ENCODE measurements at places on chromosomes 3 and 15.

DNA sequence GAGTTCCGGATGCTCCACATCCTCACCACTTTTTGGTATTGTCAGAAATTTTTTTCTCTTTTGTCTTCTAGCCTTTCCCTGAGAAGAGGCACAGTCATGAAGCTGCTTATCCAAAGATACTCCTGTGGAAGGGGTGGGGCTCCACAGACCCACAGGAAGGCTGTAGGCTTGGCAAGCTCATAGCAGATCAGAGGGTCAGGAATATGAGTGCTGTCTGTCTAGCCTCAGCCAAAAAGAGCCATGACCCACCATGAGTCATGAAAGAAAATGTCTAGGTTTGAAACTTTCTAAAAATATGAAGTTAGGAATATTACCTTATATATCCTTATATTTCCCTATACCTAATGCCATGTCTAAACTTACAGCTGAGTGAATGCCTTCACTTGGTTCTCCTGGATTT is 118.2 kb upstream of the THBS1 start:
- DNase-seq = no peak

- DNase-seq = no peak
These were observed 11.9 kb downstream of the ABI3BP start for GRCh38 chr3:100981164-100981911.

GRCh38 chr15:80747317-80748053 is 31.7 kb upstream of the CEMIP start:
- no peak for DNase-seq

DNA sequence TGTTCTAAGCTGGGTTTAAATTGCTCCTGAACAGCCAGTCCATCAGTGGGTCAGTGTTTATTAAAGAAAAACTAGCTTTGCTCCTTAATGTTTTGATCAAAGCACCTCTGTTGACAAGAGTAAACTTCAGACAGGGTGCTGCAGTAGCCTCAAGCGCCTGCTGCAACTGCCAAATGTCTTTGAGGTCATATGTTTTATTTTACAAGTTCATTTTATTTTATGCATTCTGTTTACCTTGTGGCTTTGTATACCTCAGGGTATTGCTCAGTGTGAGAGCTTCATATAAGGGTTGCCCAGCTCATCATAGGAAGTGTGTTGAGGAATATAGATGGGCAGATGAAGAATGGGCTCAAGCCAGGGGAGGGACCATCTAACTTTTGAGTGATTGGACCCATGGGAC is 8.5 kb downstream of the MYZAP start:
- no peak for DNase-seq

GRCh38 chr3:10599444-10599843 is 94.1 kb upstream of the ATP2B2 start:
- no peak for DNase-seq

- DNase-seq = no peak
These were observed 79.0 kb upstream of the CDV3 start for GRCh38 chr3:133494469-133494868.

DNA sequence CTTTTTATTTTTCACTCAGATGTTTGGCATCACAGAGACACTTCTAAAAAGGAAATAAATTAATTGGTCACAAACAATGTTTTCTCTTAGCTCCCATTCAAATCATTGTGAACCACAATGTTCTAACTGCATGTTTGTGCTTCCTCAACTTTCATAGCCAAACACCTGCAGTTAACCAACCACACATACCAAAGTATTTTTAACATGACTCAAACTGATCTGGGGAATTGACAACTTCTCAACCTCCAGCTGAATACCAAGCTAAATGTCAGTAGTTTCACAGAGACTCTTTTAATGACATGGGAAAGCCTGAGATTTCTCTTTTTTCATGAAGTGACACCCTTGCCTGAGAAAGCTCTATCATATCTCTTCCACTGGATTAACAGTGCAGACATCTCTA is 217.9 kb upstream of the MME start:
- no peak for DNase-seq

DNA sequence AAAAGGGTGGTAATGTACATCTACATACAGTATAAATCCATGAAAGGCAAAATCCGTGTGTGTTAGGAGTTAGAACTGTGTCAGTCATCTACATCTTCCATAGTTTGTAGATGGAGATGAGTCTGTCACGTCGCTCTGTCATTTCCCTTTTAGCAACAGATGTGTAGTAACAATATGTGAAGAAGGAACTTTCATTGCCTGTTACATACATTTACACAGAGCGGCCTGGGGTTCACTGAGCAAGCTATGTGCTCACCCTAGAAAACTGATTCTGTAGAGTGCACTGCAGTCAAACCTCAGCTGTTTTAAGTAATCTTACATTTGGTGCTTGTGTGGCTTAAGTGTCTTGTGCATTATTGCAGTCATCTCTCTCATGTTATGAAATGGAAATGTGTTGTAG is 41.6 kb upstream of the AP3B2 start:
- DNase-seq = no peak

DNA sequence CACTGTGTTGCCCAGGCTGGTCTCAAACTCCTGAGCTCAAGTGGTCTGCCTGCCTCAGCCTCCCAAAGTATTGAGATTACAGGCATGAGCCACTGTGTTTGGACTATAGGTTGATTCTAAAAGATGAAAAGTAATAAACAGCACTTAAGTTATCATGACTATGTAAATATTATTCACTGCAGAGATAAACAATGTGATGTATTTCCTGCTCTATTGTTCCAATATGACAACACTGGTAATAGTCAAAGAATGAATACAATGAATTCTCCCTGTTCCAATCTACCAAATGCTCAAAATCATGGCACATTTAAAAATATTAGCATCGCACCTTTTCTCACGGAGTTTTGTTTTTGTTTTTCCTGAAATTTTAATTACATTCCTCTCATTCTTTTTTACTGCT is 36.8 kb upstream of the TBL1XR1 start:
- DNase-seq = no peak

DNA sequence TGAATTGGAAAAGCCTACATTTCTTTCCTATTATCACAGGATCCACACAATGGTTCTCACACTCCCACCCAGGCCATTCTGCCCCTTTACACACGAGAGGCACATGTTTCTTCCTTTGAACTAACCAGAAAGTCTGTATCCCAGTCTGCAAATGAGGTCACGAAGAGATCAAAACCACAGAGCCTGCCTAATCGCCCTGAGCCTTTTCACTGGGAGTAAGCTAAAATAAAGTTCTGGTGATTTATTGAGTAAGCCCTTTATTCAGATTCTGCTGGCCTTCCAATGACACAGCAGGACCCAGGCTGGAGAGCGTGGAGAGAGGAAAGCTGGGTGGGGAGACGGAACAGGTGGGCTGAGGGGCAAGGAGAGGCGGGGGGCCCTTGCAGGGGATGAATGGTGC is 78.7 kb downstream of the ATP1B3 start:
- DNase-seq = no peak

DNA sequence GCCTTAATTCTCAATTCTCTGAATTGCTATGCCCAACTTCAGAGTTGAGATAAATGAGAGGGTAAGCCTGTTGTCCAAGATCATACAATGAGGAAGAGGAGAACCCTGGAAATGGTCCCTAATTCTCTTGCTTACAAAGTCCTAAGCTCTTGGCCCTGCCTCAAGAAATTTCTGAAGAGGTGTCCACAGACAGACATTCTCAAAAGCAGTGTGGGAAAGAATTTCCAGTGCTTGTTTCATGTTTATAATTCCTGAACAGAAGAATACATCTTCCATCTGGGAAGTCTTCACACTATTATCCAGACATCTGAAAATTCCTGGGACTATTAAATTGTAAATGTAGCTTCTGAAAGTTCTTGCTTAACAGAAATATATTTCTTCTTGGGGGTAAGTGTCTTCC is 166.8 kb upstream of the LRTM1 start:
- no peak for DNase-seq

DNA sequence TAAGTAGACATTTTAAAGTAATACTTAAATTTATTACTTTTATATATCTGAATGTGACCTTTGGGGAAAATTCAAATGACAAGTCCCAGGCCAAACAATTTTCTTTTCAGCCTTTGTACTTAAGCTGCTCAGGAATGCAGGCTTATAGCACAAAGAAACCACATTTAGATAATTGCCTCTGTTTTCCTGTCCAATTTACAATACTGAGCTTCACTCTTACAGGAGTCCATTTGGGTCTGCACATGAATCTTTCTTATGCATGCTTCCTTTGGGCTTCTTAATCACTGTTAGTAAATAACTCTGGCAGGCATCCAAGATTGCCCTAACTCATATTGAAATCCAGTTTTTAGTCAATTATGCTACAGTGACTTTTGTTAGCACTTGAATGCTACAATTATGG is 459.4 kb upstream of the TGFBR2 start:
- DNase-seq = no peak

DNA sequence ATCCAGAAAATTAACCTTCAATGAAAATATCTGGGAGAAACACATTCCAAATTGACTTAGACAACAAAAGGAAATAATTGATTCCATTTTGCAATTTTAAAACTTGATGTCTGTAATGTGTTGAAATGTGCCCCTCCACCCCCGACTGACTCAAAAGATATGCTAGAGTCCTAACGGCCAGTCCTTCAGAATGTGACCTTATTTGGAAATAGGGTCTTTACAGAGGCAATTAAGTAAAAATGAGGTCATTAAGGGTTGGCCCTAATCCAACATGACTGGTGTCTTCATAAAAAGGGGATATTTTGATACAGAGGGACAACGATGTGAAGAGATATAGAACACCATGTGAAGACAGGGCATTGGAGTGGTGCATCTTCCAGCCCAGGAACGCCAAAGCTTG is 153.9 kb downstream of the PDZRN3 start:
- DNase-seq = no peak

- peak; percentile 82 for DNase-seq
These were observed 44.0 kb downstream of the ZBTB38 start for GRCh38 chr3:141412087-141412935.

DNA sequence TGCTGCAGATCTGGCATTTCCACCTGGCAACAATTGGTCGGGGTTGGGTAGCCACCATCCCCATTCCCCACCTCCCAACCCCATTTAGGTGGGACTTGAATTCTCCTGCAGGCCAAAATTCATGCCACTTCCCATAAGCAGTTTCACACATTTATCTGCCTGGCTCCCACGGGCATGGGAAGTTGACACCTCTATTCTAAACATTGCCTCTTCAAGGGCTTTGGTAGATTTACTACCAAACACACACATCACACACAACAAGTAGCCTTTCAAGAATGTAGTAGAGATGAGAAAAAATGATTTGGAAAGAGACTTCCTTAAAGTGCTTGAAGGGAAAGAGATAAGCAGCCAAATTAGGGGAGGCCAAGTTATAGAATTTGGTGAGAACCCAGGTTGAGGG is 30.9 kb downstream of the ZBTB38 start:
- no peak for DNase-seq

- no peak for DNase-seq
These were observed 204.2 kb upstream of the TBC1D5 start for GRCh38 chr3:17946619-17947018.

- no peak for DNase-seq
These were observed 198.6 kb downstream of the KBTBD8 start for GRCh38 chr3:67196677-67197076.

DNA sequence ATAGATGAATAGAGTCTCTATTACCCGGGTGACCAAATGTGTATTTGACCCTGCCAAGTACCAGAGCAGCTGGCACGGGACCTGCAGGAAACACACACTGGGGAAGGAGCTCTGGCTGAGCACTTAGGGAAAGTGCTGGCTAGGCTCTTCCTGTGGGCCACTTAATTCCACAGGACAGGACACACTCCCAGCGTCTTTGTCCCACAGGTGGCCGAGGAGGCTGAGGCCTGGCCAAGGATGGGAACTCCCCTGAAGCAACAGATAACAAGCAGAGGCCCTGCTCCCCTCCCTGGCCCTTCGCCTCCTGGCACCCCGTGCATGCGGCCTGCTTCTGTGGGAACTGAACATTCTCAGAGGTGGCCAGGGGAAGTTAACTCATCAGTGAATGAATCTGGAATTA is 180.8 kb downstream of the ATP10A start:
- no peak for DNase-seq

- no peak for DNase-seq
These were observed 697 bp upstream of the RAB5A start for GRCh38 chr3:19945969-19946831.

GRCh38 chr3:24237971-24238706 is 256.5 kb downstream of the THRB start:
- peak; percentile 56 for DNase-seq

GRCh38 chr3:57709559-57709958 is 16.7 kb upstream of the DENND6A start:
- no peak for DNase-seq

DNA sequence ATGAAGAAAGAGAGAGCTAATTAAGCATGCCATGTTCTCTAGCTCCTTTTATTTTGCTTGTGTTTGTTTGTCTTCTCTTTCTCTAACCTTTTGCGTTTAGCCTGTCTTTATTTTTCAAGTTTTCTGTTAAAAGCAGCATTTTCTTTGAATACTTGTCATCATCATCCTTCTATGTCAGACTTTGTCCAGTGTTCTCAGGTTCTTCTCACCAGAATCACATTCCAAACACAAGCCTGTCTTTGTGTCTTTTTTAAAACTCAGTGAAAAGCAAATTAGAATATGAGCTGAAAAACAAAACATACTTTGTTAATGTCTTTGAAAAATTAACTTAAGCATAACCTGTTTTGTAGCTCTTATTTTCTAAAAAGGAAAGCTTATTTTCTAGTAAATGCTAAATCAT is 62.4 kb downstream of the LEKR1 start:
- no peak for DNase-seq

DNA sequence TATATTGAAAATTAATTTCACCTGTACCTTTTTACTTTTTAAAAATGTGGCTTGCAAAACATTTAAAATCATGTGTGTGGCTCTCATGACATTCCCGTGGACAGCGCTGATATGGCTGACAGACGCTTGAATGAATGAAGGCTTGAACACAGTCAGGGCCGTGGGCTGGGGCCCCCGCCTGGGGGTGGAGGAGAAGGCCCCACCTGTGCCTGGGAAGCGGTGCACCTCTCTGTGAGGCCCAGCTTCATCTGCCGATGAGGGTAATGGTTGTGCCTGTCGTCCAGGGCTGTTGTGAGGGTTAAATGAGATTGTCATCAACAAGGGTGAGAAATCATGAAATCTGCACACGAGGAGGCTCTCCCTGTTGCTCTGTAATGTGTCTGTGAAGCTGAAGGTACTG is 85.9 kb upstream of the PRR23E start:
- no peak for DNase-seq

DNA sequence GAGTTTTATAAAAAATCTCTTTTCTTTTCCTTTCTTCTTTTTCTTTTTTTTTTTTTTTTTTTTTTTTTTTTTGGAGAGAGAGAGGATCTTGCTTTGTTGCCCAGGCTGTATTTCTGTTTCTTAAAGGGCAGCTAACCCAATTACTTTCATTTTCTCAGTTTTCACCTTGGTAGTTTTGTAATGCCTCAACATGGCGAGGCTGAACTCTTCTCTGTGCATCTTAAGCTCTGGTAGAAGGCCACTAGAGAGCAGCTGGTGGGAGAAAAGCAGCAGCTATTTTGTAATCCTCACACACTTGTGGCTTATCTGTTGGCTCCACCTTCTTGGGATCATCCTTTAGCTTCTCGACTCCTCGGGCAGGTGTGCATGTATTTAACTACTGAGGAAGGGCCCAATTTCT is 152.2 kb upstream of the MEIS2 start:
- DNase-seq = no peak

Data from CD4-positive, alpha-beta T cell treated with Interferon alpha-2 for 1 hour (primary cell).